ENCODE measurements at places on chromosomes 3 and 15.

DNA sequence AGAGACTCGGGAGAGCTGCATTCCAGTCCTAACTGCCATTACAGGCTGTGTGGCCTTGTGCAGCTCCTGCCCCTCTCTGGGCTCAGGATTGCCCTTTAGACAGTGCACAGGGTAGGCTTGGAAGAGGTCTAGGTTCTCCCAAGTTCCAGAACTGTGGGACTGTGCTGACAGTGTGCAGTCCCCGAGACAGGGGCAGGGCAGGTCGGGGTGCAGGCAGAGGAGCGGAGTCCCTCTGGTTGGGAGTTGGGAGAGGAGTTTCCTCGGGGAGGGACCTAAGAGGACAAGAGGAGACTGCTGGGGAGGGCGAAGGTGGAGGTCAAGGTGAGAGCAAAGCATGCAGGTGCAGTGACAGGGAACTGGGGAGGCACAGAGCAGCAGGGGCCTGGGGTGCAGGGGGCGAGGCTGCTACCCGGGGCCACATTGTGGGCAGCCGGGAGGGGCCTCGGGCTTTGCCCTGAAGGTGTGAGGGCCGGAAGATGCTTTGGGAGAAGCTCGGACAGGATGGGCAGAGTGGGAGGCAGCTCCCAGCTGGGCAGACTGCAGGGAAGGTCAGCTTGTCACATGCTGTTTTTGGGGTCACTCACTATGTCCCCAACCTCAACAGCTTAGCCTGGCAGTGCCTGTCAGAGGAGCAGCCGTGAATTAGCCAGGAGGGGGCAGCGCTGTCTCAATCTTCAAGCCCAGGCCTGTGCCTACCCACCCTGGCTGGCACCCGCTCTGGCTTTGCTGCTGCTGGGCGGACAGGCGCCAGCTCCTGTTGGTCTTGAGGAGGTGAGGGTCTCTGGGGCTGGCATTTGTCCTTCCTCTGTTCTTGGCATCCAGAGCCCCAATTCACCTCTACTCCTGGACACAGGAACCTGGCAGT, 15.4 kb upstream of the CSPG4 start:
- DNase-seq, result peak; percentile 54

GRCh38 chr3:33394403-33395054, 45.7 kb downstream of the UBP1 start:
- DNase-seq, result no peak

GRCh38 chr15:56837273-56837672, 81.2 kb upstream of the TCF12 start:
- no peak for DNase-seq

GRCh38 chr15:45993072-45993471, 358.2 kb downstream of the SQOR start:
- no peak for DNase-seq

GRCh38 chr3:46667061-46667621, 26.3 kb downstream of the ALS2CL start:
- DNase-seq, result no peak

DNA sequence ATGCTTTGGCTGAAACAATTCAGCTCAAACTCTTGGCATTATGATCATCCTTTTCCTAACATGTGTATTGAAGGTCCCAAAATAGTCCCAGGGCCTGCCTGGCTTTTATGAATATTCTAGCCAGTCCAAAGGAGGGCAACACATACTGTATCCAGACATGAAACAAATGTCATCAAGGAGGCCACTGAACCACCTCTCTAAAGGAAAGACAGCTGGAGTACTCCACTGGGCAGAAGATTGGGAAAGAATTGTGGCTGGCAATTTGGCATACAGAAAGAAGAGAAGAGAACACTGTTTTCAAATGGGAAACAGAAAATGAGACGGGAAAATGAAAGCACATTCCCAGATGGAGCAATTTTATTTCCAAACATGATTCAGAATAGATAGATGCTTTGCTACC, 80.6 kb downstream of the NCEH1 start:
- DNase-seq, result no peak

DNA sequence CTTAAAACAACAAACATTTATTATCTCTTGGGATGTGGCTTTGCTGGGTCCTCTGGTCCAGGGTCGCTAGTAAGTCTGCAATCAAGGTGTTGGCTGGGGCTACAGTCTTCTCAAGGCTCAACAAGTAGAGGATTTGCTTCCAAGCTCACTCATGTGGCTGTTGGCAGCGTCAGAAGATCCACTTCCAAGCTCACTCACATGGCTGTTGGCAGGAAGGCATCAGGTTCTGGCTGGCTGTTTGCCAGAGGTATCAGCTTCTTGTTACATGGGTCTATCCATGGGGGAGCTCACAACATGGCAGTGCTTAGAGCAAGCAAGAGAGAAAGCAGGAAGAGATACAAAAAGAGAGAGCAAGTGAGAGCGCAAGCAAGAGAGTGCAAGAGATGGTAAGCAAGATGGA, 15.0 kb upstream of the BNC1 start:
- no peak for DNase-seq

DNA sequence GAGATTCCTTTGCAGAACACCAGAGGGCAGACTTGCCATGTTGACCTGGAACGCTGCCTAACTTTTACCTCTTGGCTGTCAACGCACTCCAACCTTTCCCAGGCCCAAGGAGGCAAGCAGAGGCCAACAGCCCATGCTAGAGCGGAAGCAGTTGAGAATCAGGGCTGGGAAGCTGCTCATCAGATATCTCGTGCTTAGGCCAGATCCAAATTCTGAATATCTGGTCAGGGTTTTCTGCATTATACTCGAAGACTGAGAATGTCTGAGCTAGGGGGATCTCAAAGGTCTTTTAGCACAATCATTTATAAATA, 2.5 kb downstream of the XIRP1 start:
- DNase-seq, result peak; percentile 72

DNA sequence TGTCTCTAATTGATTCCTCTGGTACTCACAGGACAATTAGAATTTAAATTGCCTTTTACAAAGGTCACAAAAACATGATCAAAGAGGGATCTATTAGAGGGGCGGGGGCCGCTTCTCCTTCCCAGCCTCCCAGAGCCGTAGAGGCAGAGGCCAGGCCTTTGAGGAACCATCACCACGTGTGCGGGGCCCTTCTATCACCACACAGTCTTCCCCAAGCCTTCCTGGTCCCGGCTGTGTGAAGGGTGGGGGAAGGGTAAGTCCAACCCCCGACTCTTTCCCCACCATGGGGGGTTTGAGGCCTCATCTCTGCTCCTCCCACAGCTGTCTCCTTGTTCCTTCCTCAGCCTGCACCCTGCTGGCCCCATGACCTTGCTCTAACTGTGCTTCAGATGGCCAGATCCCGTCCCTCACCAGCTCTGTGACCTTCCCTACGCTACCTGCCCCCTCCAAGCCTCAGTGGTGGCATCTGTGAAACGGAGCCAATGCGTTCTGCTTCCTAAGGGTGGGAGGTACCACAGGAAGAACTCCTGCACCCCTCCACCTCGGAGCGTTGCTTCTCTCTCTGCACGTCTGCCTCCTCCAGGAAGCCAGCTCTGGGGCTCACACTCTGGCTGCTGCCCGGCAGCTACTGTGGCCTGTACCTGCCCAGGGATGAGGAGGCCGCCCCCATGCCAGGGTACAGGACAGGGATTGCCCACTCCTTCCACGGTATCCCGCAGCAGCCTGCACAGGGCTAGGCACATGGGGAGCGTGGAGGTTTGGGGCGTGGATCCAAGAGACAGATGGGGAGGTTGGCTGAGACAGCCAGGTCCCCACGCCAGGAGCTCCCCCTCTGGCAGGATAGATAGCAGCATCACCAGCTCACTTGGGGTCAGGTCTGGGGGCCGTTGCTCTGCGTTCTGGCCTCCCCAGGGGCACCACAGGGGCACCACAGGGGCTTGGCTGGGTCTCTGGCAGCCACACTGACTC, 83.8 kb downstream of the LINGO1 start:
- no peak for DNase-seq

DNA sequence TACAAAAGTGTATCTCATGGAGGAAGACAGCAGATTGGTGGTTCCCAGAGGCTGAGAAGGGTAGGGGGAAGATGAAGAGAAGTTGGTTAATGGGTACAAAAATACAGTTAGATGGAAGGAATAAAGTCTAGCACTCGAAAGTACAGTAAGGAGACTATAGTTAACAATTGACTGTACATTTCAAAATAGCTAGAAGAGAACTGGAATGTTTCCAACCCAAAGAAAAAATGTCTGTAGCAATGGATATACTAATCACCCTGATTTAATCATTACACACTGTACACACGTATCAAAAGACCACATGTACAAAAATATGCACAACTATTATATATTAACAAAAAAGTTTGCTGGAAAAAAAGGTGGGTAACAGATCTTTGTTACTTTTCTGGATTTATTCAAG, 57.3 kb downstream of the THRB start:
- no peak for DNase-seq

DNA sequence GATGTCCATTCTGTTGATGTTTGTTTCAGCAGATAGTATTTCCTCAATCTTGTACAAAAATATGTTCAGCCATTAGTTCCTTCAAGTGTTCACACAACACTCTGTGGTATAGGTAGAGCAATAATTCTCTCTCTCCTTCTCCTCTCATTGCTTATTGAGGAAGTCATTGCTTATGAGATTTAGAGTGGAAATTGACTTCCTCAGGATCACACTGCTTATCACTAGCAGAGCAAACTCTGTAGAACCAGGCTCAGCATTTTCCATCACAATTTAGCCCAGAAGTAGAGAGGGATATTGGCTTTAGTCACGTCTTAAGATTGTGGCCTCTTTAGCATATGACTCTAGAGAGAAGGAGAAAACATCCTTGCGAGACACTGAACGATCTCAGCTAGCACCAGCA, 31.2 kb downstream of the RAB11A start:
- DNase-seq, result no peak

DNA sequence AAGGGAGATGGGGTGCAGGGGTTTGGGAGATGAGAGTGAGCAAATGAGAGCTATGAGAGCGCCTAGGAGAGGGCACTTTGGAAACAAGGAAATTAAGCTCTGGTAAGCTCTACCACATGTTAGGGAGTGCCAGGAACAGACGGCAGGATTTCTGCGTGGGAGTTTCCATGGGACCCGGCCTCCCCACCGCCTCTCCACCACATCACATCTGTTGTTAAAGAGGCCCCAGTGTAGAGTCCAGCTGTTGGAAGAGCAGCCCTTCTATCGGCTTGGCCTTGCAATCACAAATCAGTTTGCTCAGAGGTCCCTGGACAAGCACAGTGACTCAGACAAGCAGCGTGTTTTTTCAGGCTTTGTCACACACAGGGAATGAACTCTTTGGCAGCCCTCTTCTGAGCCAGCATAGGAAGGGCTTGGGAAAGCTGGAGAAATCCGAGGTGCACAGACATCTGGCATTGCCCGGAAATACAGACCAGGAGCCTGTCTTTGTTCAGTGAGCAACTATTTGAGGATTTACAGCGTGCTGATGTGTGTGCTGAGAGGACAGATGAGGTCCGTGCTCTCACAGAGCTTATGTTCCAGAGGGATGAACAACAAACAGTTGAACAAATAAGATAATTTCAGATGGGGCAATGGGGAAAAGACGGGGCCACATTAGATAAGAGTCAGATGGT, 370.6 kb upstream of the PROK2 start:
- peak; percentile 27 for DNase-seq

- DNase-seq, result no peak
These were observed 62.6 kb downstream of the LMLN start for GRCh38 chr3:198022604-198023003.

DNA sequence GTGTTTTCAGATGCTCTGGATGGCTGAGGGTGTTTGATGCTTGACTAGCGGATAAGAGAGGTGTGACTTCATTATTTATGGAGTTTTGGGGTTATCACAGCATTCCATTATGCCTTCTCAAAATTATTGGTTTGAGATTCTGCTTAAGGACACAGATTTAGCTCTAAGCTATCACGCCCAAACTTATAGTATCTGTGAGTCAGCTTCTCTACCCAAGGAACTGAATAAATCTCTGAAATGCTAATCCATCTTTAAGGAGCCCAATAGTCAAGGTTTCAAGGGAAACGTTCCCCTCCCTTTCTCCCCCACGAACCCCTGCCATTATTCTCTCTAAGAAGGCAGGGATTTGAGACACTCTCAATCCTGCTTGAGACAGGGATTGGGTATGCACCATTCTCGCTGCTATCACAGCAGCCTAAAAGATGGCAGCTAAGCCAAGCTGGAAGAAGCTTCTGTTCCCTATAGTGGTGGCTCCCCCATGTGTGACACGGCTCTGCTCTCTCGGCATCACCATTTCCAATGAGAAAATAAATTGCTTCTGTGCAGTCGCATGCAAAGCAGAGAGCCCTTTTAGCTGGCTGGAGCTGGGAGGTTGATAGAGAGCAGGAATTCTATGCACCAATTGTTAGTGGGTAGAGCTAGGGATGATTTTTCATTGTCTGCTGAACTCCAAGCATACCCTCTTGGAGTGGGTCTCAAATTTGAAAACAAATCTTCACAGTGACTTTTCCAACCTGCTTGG, 151.1 kb downstream of the IL20RB start:
- no peak for DNase-seq

GRCh38 chr3:39284457-39284881, 4.6 kb upstream of the CX3CR1 start:
- no peak for DNase-seq

DNA sequence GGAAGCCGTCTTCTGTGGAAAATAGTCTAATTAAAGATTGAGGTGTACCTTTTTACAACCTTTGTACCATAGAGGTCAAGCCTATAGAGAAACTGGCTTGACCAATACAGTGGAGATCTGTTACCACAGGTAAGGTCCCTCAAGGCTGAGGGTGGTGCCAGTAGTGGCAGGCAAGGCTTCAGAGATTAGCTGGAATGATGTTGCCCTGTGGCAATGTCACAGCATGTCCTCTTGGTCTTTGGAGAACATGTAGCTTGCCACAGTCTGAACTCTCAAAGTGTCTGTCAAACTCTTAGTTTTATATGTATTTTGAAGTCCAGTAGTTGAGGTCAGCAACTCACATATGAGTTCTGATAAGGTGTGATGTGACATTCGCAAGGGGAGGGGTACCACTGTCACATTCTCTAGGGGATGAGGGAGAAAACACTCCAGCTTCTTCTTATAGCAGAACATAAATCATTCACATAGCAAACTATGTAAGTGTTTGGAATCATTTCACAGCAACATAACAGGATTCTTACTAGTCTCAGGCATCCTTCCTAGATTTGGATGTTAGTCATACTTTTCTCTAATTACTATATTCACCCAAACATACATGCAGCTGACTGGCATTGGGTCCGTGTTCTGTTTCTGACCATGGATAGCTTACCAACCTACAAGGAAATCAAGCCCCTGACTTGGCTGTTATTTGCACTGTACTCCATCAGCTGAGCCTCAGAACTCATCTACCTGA, 173.6 kb downstream of the UBE2E2 start:
- no peak for DNase-seq

GRCh38 chr3:156764751-156765150, 61.4 kb upstream of the LEKR1 start:
- DNase-seq, result no peak

- DNase-seq, result no peak
These were observed 22.0 kb upstream of the DOCK3 start for GRCh38 chr3:50652709-50653108.
